Right atrium auricular region (tissue), 2 donors: ENCODE measurements at places on chromosomes 12 and 14.
A peak's percentile ranks its signal among the peaks of the same experiment; 100 is the strongest.

DNA sequence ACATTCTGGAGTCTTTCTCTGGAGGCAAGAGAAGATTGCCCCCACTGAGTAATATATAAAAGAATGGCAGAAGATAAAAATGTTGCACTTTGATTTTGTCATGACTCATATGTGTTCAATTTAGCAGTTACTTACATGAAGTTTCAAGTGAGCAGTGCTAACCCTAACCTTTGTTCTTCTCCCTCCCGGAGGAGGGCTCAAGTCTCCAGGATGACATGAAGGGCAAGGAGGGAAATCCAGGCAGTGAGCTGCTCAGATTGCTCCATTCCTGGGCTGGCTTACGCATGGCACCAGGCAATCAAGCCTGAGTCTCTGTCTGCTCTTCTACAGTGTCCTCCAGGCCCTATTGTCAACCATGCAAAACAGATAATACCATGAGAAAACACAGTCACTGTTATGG, 322.3 kb downstream of the DUSP6 start:
- no peak for DNase-seq

GRCh38 chr14:101875727-101876554, 88.4 kb upstream of the DYNC1H1 start:
- no peak for DNase-seq

DNA sequence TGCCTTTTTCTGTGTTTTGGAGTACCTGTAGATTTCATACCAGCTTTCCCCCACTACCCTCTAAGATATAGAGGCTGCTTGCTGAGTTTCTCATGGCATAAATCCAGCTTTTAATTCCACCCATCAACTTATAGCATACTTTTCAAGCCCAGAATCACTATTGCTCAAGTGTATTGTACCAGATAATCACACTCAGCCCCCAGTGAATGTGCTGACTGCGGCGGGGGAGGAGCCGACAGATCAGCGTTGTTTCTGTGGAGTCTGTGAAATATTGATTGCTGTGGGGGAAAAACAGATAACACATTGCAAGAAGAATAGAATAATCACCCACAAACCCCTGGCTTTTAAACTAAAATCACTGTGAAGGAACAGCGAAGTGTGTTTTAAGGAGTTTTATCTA, 296.1 kb downstream of the TMEM132D start:
- DNase-seq: no peak

GRCh38 chr12:97313471-97314190, 149.0 kb upstream of the RMST start:
- no peak for DNase-seq

- peak; percentile 66 for DNase-seq
These were observed 39.5 kb downstream of the BEGAIN start for GRCh38 chr14:100547633-100548294.

GRCh38 chr14:101047326-101047725, 143.8 kb upstream of the RTL1 start:
- DNase-seq: no peak

DNA sequence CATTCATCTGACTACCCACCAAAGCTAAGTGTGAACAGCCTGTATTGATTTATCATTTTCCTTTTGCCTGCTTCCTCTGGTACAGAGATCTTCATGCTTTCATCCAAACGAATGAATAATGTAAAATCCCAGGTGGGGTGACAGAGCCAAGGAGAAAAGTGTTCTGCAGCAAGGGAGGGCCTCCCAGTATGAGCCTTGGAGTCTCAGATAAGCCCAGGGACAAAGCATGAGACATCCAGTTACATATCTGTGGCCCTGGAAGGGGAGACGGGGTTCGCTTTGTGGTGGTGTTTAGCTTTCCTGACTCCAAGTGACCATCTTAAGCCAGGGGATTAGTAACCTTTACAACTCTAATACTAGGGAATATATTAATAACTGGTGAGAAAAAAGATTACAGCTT, 177.1 kb downstream of the ETV6 start:
- DNase-seq: no peak

DNA sequence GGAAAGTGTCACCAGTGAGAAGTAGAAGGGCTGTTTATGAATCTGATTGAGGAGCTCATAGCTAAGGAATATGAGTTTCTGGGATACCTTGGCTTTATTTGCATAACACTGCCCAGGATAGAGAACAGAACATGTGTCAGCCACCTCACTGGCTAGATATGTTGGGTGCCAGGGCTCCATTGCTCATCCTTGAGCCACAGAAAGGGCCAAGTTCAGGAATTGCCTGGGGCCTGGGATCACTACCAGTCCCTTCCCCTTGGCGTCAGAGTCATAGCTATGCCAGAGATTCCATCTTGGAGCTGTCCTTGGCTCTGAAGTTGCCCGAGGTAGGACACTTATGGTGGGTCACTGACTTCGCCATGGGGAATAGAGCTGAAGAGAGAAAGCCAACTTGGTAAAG, 49.0 kb downstream of the IFT43 start:
- no peak for DNase-seq

- peak; percentile 83 for DNase-seq
These were observed 3.2 kb downstream of the TEX52 start for GRCh38 chr12:2853626-2854025.

- no peak for DNase-seq
These were observed 473.5 kb upstream of the MGAT4C start for GRCh38 chr12:86729739-86730138.
